ENCODE measurements at places on chromosomes 16 and 17. TPM values are rescaled to one million over a fixed set of nuclear protein-coding genes. Genes with fewer than 3 reads are reported as not detected.

DNA sequence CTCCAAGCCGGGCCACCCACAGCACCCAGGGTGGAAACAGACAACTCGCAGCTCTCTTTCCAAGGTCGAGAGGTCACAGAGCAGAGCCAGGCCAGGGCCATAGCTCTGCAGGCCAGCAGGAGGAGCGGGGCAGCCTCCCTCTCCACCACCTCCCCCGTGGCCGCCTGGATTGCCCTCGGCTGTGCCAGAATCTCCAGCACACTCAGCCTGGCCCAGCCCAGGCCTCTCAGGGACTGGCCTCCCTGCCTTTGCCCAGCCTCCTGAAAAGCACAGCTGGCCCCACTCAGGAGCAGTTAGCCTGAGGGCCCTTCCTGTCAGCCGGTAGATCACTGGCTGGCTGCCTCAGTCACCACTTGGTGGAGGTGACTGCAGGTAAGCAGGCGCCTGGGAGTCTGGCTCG is 85.8 kb upstream of the SEC14L1 start:
- no peak for DNase-seq
- no peak overlapping the region for H3K27ac ChIP-seq
- no peaks in the 10 kb centered on the region for H3K4me1 ChIP-seq

DNA sequence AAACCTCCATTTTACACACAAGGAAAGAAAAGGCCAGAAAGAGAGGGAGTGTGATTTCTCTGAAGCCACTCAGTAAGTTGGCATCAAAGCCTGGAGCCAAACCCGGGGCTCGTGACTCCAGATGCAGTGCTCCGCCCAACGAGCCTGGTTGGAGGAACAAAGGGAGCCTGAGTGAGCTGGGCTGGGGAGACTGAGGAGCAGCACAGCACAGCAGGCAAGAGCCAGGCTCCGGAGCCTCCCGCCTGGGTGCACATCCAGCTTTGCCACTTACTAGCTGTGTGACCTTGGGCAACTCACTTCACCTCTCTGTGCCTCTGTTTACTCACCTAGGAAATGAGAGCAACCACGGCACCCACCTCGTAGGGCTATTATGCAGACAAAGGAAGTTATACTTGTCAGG is 5.6 kb downstream of the GSG1L start:
- peaks cover 36% of the 10 kb centered on the region for H3K27me3 ChIP-seq
- H3K4me3 ChIP-seq, result no peak overlapping the region
- peaks cover 10% of the 10 kb centered on the region for H3K4me1 ChIP-seq
- H3K36me3 ChIP-seq, result no peaks in the 10 kb centered on the region

DNA sequence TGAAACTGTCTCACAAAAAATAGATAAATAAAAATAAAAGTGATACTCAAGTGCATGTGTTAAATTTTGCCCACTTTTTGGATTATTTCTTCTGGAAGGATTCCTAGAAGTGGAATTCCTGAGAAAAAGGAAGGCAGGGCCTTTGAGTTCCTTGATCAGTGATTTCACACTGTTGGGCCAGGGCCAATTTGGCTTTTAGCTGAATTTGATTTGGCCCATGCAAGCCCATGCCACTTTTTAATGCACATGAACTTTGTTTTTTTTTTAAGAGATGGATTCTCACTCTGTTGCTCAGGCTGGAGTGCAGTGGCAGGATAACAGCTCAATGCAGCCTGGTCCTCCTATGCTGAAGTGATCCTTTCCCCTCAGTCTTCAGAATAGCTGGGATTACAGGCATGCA is 96.3 kb downstream of the TNFRSF13B start:
- H3K4me1 ChIP-seq, result no peaks in the 10 kb centered on the region
- H3K4me3 ChIP-seq, result no peak overlapping the region
- H3K27ac ChIP-seq, result no peak overlapping the region
- H3K36me3 ChIP-seq, result no peaks in the 10 kb centered on the region
- no peak for DNase-seq

- DNase-seq, result no peak
- H3K4me3 ChIP-seq, result no peak overlapping the region
- peaks cover 50% of the 10 kb centered on the region for H3K27me3 ChIP-seq
- peaks cover 9% of the 10 kb centered on the region for H3K4me1 ChIP-seq
These were observed 2.9 kb downstream of the SPECC1 start for GRCh38 chr17:20012017-20012536.

DNA sequence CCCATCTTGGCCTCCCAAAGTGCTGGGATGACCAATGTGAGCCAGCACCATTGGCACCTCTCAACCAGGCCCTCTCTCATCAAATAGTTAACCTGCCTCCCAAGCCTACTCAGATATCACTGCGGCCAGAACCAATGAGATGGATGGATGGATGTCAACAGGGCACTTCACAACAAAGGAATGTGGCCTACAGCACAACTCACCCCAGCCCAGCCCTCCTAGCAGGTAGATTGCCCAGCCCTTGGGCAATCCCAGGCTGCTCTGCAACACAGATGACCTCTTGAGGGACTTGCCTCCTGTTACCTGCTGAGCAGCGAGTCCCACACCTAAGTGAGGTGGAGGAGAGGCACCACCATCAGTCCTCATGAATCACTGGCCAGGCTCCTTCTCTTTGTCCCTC is 22.6 kb upstream of the KIFC3 start:
- H3K27me3 ChIP-seq, result peaks cover 15% of the 10 kb centered on the region
- no peaks in the 10 kb centered on the region for H3K4me1 ChIP-seq
- H3K27ac ChIP-seq, result no peak overlapping the region
- H3K4me3 ChIP-seq, result no peak overlapping the region
- H3K36me3 ChIP-seq, result no peaks in the 10 kb centered on the region

GRCh38 chr16:19974607-19975006 is 90.0 kb upstream of the GPRC5B start:
- H3K27me3 ChIP-seq, result no peaks in the 10 kb centered on the region
- H3K36me3 ChIP-seq, result no peaks in the 10 kb centered on the region
- H3K27ac ChIP-seq, result no peak overlapping the region
- DNase-seq, result no peak
- no peaks in the 10 kb centered on the region for H3K4me1 ChIP-seq
- no peak overlapping the region for H3K4me3 ChIP-seq

- peaks cover 9% of the 10 kb centered on the region for H3K4me1 ChIP-seq
- H3K4me3 ChIP-seq, result no peak overlapping the region
- H3K27me3 ChIP-seq, result no peaks in the 10 kb centered on the region
- H3K36me3 ChIP-seq, result no peaks in the 10 kb centered on the region
- no peak overlapping the region for H3K27ac ChIP-seq
- no peak for DNase-seq
These were observed 38.6 kb upstream of the TENT4B start for GRCh38 chr16:50114357-50115129.

DNA sequence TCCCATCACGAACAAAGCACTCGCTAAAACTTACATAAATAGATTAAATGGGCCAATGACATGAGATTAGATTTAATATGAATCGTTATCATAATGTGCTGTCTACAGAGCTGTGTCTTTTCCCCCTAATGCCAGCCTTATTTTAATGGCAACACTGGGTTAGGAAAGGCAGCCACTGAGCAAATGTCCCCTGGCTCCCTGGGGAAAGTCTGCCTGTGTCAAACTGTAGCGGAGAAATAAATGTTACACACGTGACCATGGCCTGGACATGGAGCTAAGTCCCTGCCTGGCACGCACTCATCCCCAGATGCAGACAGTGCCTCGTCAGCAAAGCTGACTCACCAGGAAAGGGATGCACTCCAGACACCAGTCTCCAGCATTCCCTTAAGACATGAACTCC is 61.3 kb upstream of the SDK2 start:
- H3K27ac ChIP-seq, result no peak overlapping the region
- peaks cover 14% of the 10 kb centered on the region for H3K27me3 ChIP-seq
- peaks cover 5% of the 10 kb centered on the region for H3K4me1 ChIP-seq
- no peak overlapping the region for H3K4me3 ChIP-seq
- no peak for DNase-seq
- no peaks in the 10 kb centered on the region for H3K36me3 ChIP-seq

ACSM3 gene
- total RNA-seq, result 3.5 TPM

AANAT gene
- total RNA-seq, result not detected

KIAA0513 gene
- 12.1 TPM for total RNA-seq
